ENCODE measurements at places on chromosomes 5 and 9.

DNA sequence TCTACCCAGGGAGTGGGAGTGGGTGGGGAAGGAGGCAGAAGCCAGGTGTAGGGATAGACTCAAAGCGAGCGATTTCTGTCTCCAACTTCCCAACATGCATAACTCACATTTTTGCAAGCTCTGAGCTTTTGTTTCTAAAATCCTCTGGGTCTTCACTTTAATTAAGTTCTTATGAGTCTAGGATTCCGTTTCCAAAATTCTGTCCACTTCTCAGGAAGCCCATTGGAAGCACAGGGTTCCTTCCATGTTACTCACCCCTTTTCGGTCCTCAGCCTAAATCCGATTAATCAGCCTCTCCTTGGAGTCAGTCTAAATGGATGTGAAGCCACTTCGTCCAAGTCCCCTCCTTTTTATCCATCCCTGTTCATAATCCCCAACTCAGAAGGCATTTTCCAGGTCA lies 1.4 kb downstream of the GPX3 start:
- DNase-seq: no peak

DNA sequence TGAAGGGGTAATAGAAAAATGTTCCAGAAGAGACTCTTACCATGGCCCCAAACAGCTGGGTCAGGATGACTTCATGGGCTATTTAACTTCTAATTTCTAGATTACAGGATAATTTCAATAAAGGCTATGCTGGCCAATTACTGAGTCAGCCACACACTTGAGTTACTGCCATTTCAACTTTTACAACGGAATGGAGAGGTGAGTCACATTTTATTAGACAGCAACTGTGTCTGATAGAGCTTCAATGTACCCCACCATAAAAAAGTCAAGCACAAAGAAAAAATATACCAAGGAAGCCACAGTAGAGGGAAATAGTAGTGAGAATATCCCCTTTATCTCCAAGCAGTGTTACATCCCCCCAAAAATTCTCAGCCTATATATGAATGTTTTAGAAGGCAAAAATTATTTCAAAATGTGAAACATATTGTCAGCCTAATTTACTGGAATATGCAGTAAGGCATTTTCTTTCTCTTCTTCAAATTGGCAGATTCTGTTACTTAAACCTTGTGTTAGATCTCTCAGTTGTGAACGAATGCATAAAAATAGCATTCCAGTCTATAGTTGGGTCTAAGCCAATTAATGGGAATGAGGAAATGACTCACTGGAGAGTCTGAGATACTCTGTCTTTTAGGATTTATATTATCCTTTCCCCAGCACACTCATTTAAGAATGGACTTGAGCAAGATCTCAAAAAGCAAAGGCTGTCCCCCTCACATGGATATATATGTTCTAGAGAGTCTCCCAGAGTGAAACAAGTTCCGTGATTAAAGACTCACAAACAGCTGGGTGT lies 47.1 kb upstream of the RAI14 start:
- peak; percentile 88 for DNase-seq

GRCh38 chr5:181198905-181199519 lies 6.0 kb downstream of the TRIM7 start:
- no peak for DNase-seq

DNA sequence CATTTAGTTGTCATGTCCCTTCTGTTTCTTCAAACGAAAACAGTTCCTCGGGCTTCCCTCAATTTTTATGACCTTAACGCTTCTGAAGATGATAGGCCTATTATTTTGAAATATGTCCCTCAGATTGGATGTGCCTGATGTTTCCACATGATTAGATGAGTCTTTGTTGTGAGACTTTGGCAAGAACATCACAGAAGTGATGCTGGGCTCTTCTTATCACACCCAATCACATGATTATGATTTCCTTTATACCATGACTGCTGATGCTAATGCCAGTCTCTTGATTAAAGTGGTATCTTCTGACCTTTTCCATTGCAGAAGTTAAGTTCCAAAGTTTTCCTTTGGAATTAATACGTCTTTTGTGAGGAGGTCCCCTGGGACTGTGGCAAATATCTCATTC lies 175.7 kb downstream of the SAXO1 start:
- no peak for DNase-seq

GRCh38 chr5:154047324-154047723 lies 8.6 kb downstream of the MFAP3 start:
- no peak for DNase-seq

DNA sequence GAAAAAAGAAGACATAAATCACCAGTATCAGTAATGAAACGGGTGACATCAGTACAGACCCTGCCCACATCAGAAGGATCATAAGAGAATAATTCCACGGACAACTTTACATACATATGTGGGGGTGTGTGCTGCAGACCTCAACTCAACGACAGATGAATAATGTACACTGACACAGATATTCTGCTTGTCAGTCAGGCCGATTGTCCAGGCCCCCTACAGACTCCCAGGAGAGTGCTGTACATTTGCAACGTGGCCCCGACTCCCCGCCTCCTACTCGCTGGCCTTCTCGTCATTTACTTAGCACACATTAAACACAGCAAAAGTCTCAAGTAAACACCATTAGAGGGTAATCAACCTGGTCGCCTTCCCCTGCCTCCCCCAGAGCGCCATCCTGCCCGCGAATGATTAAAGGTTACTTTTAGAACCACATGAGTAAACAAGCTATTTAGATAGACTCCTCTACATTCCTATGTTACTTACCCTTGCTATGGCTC lies 3.5 kb upstream of the TMED9 start:
- DNase-seq: no peak

- DNase-seq: no peak
Measured at GRCh38 chr5:172255444-172255843, 28.1 kb downstream of the UBTD2 start.

GRCh38 chr9:125521462-125522327 lies 185.3 kb downstream of the MAPKAP1 start:
- peak; percentile 78 for DNase-seq

DNA sequence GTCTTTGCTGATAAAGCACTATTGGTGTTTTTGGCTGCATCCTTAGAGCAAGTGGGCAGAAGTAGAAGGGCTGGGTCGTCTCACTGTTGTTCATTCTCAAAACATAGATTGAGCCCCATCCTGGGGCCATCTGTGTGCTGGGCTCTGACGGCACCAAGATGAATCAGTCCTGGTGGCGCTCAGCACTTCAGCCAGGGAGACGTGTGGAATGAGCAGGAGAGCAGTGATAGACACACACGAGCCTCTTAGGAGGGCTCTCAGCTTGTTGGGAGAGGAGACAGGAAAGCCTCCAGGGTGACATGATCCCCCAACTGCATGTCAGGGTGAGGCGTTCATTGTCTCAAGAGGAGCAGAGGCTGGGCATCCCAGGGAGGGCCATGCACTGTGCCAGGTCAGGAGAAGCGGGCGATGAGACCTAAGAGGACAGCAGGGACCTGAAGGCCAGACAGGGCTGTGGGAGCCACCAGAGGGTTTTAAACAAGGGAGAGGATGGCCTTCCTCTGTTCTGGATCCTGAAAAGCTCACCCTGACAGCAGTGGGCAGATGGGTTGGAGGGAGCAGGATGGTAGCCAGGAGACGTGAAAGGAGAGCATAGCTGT lies 115.8 kb downstream of the DAB2IP start:
- DNase-seq: no peak

DNA sequence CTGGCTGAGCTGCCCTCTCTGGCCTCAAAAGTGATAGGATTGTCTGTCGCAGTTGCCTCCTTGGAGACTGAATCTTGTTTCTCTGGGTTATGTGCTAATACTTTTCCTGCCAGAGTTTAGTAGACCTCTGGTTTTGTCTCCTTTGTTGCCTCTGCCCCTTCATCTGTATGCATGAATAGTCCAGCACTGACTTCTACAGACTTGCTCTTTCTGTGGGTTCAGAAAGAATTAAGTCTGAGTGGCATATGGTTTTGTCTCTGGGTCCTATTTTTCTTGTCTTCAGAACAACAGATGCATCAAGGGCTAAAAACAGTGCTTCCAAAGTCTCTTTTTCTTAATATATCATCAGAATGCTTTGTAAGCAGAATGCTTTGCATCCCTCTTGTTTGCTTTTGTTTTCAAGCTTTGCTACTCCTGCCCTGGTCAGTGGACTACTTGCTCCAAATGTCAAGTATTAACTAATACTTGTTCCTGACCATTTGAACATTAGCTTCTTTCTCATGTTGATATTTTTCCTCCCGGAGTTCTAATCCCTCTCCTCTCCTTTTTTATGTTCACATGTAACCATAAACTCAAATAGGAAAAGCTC lies 131.7 kb downstream of the UNC13B start:
- no peak for DNase-seq

DNA sequence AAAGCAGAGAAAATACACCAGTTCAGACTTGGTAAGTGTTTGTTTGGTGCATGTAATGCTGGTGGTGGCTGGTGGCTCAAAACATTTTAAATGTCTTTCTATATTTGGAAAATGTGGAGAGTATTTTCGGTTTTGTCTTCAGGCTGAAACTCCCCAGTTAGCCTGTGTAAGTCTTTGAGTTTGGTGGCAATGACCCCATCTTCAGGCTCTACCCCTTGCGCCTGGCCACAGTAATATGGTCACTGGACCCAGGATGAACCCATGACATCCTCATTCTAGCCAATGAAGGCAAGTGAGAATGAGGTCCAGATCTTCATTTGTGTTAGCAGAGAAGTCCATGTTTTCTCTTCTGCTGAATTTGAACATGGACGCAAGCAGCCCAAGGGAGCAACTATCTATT lies 422.6 kb downstream of the BRINP1 start:
- no peak for DNase-seq

DNA sequence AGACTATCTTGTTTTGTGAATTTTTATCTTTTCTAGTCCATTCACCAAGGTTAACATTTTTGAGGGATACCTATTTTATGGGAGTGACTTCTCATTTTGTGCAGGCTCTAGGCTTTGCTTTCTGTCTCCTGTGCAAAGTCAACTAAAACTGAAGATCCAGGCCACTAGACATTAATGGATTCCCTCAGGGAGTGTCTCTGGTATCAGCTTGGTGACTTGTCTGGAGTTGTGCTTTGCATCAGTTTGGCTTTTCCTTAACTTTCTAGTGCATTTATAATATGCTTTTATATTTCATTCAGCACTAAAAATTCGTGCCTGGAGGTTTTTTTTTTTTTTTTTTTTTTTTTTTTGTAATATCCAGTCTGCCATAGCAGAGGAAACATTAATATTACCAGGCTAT lies 144.2 kb downstream of the YIPF5 start:
- DNase-seq: no peak

GRCh38 chr9:133246991-133247390 lies 28.0 kb downstream of the ABO start:
- DNase-seq: no peak

DNA sequence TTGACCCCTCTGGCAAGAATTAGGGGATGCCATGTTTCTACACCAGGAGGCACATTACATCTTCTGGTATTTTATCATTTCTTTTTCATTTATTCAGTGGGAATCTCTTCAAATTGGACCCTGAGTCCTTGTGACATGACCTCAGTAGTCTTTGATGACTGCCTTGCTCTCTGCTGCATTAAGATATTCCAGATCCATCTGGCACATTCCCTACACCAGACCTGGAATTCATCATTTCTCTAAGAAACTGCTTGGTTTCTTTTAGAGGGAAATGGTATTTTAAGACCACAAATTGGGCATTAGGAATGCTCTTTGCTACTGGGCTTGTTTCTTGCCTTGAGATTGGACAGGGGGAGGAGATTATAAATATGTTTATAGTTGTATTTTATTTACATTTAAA lies 61.0 kb downstream of the GALNT10 start:
- no peak for DNase-seq

DNA sequence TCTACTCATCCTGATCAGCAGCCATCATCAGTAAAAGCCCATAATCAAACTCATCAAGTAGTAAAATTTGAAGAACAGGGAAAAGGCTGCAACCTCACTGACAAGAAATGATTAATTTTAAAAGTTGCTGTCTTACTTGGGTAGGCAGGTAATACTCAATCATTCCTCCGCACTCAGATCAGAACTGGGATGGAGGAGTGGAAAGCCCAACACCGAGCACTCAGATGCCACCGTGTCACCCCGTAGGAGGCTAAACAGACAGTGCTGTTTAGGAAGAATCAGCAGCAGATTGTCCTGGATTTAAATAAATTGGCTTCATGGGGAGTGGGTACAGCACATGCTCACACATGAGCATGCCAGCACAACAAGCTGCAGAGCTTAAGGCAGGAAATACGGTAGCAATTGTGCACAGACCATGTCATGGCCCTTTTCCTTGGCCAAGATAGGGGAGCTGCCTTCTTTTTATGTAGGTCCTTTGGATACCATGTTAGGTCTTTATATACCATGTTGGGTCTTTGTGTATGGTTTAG lies 92.6 kb upstream of the CDH6 start:
- no peak for DNase-seq

DNA sequence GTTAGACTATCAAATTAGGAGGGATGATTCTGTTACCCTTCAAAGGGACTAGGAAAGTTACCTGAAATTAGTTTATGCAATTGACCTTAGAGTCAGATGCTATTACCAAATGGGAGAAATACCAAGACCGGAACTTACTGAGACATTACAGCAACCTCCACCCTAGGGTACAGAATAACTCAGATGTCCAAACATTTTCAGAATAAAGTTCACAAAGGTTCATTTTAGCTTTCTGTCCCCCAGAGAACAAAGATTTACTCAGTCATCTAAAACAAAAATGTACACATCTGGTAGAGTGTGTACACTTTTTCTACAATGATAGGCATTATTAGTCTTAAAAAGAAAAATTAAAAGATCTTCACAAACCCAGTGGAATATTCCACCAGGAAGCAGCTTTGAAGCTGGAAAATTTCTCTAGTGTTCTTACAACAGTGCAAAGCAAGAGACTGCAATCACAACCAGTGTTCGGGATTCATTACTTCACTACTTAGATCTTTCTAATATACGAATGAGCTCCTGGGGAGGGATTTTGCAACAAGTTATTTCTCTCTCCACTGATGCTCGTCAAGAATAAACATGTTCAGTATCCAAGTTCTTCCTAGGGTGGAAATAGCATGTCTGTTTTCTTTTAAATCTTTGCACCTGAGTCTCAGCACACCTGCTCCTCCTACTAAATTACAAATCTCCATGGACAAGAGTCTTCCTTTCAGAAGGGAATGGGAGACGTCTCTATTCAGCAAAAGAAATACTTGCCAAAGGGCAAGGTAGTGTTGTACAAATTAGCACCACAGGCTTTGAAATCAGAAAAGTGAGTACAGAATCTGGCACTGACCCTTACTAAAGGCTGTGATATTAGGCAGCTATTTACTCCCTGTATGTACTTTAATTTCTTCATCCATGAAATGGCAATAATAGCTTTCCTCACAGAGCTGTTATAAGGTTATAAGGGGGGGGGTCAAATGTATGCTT lies 8.8 kb downstream of the ETF1 start:
- no peak for DNase-seq

GRCh38 chr9:4927043-4927471 lies 58.0 kb upstream of the JAK2 start:
- no peak for DNase-seq

DNA sequence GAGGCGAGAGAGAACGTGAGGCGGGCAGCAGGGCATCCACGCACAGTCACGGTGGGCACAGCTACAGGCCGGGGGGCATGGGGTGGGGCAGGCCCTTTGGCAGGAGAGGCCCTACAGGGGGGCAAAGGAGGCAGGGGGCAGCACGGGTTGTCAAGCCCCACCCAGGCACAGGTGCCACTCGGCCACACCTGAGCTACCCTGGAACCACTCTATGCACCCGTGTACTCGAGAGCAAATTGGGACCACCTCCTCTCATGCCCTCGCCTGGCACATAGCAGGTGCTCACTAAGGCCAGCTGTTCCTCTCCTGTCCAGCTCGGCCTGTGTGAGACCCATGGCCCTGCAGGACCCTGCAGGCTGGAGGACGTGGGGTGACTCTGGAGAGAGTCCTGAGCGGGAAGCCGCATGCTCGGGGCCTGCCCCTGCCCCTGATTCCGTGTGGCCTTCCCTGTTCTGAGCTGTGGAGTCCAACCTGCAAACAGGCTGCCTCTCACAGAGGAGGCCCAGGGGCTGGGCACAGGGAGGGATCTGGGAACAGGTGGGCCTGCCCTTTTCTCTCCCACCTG lies 31.4 kb upstream of the SARDH start:
- no peak for DNase-seq

Measured in AG09309 (cell line).